CD4-positive, alpha-beta T cell treated with Interleukin-12 subunit alpha and Interleukin-12 subunit beta, for 1 hour (primary cell): ENCODE measurements at places on chromosomes 3 and 15.

DNA sequence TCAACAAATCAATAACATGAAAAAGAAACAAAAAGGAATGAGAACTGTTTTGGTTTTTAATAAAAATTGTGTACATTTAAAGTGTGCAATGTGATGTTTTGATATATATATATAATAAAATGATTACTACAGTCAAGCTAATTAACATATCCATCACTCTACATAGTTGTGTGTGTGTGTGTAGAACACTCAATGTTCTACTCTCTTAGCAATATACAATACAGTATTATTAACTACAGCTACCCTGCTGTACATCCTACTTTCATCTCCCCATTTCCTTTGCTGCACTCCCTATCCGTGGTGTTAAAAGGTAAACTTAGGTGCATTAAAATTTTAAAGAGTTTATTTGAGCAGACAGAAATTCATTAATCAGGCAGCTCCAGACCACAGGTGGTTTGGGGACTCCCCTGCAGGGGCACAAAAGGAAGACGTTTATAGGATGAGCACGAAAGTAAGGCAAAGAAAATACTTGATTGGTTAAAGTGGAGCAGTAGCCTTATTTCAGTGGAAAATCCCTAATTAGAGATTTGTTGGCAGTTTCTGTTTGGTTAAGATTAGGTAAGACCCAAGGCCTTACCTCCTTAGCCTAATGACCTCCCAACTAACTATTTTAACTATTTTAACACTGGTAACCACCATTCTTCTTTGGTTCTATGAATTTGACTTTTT lies 61.8 kb upstream of the SNRK start:
- DNase-seq: peak; percentile 48

DNA sequence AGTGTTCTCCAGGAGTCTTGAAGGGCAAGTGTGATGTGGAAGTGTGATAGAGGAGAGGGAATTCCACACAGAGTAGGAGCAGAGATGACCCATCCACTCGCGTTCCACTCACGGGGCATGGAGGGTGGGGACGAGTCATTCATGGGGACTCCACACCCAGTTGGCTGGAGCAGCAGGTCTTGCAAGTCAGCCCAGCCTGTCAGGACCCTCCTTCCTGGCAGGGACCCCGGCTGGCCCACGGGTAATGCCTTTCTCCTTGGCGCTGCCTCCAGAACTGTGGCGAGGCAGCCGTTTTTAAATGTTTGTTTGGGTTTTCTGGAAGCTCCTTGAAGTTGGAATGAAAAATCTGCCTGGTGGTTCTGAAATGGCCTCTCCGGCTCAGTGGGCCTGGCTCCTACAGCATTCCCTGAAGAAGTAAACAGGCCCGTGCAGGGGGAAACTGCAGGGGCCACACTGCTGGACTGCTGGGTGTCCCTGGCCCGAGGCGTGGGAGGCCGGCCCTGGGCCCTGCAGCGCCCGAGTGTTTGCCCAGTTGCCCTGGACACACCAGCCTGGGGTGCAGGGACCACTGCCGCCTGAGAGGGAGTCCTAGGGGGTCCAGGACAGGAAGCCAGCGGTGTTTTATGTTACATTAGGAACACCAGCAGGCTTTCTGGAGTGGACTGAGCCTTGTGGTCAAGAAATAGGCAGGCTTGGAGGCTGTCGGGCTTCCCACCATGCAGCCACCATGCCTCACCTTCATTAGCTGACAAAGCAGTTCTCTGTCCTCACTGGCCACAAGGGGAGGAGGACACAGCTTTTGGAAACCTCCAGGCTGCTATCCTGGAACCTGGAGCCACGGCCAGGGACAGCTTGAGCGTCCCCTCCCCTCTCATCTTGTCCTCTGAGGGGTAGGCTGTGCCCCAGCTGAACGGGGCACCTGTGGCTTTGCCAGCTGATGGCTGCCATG lies 61.3 kb downstream of the CEMIP start:
- DNase-seq: no peak

DNA sequence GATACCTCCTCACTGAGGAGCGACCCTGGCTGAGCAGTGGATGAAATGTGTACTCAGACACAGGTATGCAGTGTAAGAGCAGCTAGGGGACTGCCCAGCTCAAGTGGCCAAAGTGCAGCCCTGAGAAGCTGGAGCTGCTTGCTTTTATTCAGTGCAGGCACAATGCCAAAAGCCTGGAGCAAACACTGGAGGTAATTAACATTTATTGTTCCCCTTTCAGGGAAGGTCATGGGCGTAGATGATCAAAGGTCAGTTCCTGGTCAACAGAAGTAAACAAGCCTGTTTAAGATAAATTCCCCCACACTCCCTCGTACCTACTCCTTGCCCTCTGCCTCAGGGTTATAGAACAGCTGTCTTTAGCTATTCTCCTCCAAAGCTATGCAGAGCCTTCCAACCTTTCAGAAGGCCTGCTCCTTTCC lies 17.5 kb downstream of the PLA2G4F start:
- DNase-seq: no peak

DNA sequence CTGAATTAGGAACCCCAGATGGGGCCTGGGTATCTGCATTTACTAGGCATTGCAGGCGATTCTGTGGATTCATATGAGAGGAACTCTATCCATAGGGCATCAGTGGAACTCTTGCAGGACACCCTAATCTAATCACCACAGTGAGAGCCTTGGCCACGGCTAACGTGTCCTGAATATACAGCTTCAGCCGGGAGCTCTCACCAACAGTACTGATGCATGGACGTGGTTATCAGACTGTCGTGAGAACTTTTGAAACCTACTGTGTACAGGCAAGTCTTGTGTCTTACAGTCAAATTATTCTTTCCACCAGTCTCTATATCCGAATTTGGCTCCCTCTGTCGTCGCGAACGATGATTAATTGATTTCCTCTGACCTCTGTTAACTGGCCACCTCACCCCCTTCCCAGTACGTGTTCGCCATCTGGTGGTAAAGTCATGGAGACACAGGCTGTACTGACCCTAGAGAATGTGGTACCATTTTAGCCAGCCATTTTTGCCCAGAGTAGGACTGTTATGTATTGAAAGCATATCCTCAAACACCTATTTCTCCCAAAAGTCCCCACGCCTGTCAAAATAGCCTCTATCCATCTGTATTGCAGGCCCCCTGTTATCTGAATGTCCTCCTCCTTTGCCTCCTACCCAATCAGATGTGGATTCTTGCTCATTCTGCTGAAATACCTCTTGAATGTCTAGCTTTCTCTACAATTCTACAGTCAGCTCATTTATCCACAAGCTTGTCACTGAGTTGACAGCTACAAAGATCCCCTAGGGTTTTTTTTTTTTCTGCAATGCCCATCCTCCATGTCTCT lies 39.7 kb downstream of the GLDN start:
- DNase-seq: peak; percentile 13

GRCh38 chr15:74050556-74051234 lies 31.7 kb downstream of the GOLGA6A start:
- DNase-seq: no peak

DNA sequence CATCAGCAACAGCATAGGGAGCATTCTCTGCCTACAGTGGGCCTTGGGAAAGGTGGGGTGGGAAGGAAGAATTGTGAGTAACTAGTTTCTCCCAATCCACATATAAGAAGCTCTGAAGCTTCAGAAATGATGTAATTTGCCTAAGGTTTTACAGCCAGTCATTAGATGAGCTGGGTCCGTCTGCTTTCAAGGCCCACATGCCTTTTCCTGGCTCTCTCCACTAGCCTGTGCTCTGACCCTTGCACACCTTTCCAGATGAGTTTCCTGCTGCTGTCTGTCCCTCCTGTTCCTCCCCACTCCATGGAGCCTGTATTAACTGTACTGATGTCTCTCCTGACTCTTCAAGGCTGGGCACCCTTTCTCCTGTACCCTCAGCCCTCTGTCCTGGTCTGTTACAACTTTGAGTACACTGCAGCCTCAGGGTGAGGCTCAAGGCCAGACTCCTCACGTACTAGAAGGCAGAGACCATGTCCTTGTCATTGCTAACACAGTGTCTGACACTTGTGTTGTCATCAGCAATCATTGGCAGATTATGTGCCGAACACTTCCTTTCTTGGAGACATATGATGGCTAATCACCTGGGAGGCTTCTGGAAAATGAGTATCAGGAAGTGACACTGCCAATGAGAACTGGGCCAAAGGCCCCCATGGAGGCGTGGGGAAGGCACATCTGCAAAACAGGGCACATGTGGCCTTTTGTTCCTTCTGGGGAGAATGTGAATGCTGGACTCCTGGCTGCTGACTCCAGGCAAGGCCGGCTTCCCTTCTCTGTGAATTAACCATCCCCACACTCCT lies 6.6 kb downstream of the TM6SF1 start:
- no peak for DNase-seq

DNA sequence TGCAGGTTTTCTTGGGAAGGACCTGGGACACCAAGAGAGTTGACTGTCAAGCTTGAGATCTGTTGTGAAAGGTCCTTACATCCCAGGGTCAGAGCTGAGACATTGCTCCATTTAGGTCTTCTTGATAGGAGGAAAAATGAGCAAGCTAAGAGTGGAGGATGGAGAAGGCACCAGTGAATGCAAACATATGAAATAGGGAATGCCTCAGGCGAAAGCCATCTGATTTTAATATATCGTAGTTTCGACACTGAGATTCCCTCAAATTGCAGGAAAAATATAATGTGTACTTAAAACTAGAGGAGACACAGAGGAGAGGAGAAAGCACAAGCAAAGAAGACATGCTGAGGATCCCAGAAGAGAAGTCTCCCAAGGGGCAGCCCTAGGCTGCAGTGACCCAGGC lies 85.5 kb downstream of the TM4SF4 start:
- DNase-seq: no peak
